Activated gamma-delta T cell treated with Interleukin-2 at 50 U/mL for 16 hours (primary cell): ENCODE measurements at places on chromosomes 13 and 19.

DNA sequence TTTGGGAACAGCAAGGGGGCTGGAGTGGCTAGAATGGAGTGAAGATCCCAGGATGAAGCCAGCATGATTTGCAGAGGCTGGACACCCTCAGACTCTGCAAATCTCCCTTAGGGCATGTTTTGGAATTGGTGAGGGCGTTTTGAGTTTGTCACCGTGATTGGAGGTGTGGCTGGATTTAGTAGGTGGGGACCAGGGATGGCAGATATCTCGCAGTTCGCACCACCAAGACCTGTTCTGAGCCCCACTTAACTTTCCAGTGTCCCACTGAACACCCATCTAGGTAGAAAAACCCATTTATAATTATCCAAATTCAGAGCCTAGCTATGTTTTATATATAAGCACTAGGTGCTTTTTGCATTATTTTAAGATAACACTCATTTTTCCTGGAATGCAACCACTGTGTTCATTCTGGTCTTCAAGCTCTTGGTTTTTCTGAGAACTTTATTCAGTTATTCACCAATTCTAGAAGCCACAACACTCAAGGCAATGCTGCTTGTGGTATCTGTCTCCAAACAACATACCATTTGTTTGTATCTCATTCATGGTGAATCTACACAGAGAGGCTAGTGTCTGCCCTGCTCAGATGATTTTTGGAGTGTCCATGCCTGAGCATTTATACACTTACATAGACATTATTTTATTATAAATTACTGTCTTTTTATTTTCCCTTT lies 3.0 kb upstream of the NANOS2 start:
- DNase-seq, result no peak

GRCh38 chr19:13881692-13882418 lies 4.9 kb downstream of the NANOS3 start:
- DNase-seq, result peak; percentile 46

DNA sequence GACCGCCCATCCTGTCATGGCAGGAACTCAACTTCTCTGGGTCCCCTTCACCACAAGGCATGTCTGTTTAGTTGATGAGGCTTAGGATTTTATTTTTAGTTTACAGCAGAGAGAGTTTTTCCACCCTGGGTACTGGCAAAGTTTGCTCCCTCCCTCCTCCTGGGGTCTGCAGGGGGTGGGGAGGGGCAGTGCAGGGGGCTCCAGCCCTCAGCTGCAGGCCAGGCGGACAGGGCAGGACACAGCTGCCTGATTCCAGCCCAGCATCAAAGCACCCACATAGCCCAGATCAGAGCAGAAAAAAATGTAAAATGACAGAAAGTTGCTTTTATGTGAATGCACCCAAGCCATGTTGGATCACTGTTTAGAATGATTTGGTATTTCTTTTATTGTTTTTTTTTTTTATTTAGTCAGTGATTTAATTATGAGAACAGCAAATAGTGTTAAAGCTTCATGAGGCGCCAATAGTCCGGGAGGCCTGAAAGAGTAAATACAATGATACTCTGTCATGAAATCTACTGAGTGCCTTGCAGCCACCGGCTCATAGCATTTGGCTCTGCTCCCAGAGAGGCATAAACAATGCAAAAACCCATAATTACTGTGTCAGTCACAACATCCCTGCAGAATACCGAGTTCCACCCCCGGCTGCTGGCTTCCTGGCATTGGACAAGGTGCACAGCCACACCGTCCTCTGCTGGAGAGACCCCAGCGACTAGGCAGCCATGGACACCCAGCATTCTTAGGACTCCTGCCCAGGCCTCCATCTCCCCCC lies 923.5 kb downstream of the UQCRFS1 start:
- no peak for DNase-seq

DNA sequence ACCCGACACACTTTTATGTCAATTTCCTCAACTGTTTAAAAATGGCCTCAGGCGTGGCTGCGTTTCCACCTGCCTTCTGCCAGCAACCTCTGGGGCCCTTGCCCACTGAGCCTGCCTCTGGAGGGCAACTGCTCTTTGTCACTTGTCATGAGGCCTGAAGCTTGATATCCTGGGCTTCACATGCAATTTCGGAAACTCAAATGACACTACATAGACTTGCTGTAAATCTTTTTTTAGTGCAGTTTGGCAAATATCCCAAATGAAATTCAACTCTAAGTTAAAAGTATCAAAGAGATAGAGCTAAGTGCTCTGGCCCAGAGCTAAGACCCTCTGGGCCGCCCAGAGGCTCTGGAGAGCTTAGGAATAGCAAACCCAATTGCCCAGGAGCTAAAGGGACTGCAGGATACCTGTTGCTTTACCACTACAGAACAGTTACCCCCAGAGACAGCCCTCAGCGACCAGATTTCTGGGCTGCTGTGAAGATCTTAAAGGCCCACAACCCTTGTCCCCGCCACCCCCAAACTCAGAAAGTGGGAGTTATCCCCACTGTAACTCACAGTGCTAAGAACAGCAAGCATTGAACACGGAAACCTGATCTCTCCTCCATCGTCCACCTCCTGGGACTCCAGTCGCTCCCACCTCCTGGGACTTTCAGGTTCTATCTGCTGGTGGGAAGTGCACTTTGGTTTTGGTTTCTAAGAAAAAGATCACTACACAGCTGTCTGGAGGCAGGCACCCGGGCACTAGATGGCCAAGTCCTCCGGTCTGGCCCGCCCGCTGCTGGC lies 19.4 kb downstream of the GJA3 start:
- no peak for DNase-seq

DNA sequence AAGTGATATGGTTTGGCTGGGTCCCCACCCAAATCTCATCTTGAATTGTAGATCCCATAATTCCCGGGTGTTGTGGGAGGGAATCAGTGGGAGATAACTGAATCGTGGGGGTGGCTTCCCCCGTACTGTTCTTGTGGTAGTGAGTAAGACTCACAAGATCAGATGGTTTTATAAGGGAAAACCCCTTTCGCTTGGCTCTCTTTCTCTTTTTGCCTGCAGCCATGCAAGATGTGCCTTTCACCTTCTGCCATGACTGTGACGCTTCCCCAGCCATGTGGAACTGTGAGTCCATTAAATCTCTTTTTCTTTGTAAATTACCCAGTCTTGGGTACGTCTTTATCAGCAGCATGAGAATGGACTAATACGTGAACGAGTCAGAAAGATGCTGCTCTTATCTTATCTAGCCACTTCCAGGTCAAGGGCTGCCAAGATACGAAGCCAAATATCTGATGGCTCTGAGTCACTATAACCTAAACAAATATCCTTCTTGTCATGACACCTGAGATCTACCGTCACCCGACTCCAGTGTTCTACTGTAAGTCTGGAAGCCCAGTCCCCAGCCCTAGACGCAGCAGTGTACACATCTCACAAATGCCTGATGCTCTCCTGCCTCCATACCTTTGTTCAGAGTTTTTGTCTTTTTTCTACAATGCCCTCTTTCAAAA lies 45.9 kb downstream of the SLC15A1 start:
- DNase-seq, result no peak

- peak; percentile 85 for DNase-seq
Observed at GRCh38 chr13:44989071-44989889, at the start of the genes GPALPP1 and NUFIP1. TSS of gene GPALPP1 (plus strand) at chr13:44989538. CDS start at chr13:44989655, 117 bp downstream. TSS of gene NUFIP1 (minus strand) at chr13:44989471. CDS start at chr13:44989436, 35 bp downstream.

- no peak for DNase-seq
Observed at GRCh38 chr19:50239921-50240590, 36.6 kb downstream of the MYH14 start.
